ENCODE measurements at places on chromosomes 1 and 21.

DNA sequence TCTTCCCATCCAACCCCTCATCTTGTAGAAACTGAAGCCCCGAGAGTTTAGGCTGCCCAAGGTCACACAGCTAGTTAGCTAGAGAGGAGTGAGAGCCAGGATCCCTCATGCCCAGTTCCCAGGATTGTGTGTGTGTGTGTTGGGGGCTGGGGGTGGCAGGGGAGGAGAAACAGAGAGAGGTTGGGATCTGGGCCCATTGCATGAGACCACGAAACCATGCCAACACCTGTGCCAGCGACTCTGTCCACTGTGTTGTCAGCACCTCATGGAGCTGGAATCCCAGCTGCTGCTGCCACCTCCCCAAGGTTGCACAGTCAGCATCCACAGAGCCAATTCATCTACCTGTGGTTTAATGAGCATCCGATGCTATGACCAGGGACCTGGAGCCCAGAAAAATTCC is 115.4 kb upstream of the ZC3H12A start:
- no peak for DNase-seq

DNA sequence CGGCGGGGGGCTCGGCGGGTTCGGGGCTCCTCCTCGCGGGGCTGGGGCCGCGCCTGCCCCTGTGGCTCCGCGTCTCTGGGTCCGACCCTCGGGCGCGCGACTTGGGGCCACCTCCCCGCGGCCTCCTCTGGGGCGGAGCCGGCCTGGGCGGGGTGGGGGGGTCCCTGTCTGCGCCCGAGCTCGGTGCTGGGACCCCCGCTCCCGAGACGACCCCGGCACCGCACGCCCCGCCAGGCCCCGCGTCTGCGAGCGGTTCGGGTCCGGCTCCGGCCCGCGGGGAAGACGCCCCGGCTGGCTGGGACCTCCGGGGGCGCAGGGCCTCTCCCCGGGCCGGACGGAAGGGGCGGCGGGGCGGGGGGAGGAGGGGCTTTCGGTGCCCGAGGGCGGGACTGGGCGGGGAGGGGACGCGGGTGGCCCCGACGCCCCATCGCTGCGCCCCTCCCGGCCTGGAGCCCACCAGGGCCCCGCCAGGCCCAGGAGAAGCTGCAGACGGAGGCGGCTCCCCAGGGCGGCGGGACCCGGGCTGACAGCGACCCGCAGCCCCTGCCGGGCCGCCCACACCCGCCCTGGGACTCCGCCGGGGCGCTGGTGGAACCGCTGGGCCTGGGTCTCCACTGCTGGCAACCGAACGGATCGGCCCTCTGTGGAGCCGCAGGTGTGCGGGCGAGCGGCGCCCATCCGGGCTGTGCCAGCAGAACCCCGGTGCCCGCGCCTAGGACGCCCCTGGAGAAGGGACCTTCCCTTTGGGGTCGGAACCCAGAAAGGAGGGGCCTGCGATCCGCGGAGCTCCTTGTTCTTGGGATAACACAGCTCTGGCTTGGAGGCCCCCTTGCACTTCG is 610 bp downstream of the COL6A2 start:
- no peak for DNase-seq

- no peak for DNase-seq
These were observed 67.6 kb upstream of the GUCA2B start for GRCh38 chr1:42085596-42085995.

DNA sequence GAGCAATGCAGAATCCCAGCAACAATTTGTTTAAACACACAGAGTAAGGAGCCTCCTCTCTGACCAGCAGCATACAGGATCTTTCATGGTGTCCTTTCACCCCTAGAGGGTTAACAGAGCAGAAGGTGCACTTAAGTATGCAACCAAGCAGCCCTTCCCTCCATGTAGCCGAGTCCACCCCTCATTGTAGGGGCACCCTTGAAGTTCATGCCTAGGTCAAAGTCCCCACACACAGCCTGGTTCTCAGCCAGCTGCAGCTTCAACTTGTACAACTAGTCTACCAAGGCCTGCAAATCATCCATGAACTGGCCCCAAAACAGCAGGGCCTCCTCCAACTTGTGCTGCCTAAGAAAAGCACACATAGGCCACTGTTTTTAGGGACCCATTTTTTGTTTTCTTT is 7.0 kb upstream of the BMP8B start:
- no peak for DNase-seq

DNA sequence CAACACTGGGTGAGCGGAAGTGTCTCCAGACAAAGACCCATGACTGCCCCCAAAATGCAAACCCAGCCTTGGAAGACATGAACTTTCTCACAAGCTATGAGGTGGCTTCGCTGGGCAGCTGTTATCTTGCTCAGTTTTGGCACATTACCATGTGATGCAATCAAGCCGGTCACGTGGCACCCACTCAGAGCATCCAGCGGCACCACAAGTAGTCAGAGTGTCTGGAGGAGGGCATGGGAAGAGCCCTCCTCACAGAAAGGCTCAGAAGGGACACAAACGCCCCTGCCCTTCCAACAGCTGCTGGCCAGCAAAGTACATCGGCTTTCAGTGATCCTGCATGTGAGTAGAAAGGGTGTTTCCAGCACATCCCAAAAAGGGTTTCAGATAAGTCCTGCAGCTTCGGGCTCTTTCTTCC is 145.5 kb upstream of the IRF2BP2 start:
- DNase-seq = no peak

Data from stimulated activated CD4-positive, alpha-beta T cell treated with anti-CD3 and anti-CD28 coated beads, Interleukin-1b, Interleukin-23, amount 100 ng/mL, for 1 hour (primary cell).